NCI-H2107 (cell line): ENCODE measurements at places on chromosomes 13 and 19.

- DNase-seq = no peak
Observed at GRCh38 chr13:30466358-30466714, 600 bp upstream of the HMGB1 start.

- no peak for DNase-seq
Observed at GRCh38 chr19:5452594-5453565, 2.3 kb upstream of the ZNRF4 start.

GRCh38 chr13:23510979-23511735 lies 59.1 kb upstream of the TNFRSF19 start:
- DNase-seq = no peak

DNA sequence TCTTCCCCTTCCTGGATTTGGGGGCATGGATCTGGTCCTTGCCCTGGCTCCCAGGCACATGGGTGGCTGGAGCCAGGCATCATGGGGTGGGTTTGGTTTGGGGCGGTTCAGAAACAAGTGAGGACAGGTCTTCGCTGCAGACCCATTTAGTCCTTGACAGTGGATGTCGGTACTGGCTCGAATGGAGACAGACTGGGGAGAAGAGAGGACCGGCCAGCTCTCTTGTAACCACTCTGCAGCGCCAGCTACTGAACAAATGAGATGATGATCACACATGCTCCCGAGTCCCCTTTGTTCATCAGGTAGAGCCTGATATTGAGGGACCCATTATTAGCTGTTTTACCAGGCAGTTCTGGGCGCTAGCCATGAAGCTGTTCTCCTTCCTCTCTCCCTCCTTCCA lies 64.5 kb downstream of the CHST8 start:
- no peak for DNase-seq

DNA sequence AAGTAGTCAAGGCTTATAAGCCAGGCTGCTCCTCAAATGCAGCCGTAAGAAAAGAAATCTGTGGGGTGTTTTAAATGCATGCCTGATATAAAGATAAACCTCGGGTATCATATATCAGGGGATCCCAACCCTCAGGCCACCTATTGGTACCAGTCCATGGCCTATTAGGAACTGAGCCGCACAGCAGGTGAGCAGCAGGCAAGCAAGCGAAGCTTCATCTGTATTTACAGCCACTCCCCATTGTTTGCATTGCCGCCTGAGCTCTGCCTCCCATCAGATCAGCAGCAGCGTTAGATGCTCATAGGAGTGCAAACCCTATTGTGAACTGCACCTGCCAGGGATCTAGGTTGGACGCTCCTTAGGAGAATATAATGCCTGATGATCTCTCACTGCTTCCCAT lies 233.5 kb upstream of the SERP2 start:
- DNase-seq = peak; percentile 42

- DNase-seq = no peak
Observed at GRCh38 chr19:593505-593904, 3.8 kb downstream of the HCN2 start.

DNA sequence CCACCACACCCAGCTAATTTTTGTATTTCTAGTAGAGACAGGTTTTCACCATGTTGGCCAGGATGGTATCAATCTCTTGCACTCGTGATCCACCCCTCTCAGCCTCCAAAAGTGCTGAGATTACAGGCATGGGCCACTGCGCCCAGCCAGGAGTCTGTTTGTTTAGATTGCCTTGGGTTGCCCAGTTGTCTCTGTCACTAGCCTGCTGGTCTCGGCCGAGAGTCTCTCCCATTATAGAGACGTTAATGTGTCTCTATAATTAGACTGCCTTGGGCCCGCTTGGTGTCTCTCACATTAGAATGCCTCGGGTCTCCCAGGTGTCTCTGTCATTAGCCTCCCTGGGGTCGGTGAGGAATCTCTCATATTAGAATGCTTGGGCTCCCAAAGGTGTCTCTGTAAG lies 1533.6 kb downstream of the UQCRFS1 start:
- DNase-seq = no peak

DNA sequence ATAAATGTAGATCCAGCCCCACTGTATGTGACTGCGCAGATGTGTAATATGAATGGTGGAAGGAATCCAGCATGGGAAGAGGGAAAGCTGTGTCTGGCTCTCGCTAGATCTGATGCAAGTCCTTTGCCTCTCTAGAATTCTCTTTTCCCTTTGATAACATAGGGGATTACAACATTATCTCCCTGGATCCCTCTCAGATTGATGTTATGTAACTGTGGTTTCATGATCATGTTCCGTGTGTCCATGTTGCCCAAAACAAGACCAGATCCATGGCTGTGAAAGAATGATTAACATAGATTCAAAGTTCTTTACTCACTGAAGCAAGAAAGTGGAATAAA lies 184.0 kb upstream of the UBL3 start:
- DNase-seq = no peak

DNA sequence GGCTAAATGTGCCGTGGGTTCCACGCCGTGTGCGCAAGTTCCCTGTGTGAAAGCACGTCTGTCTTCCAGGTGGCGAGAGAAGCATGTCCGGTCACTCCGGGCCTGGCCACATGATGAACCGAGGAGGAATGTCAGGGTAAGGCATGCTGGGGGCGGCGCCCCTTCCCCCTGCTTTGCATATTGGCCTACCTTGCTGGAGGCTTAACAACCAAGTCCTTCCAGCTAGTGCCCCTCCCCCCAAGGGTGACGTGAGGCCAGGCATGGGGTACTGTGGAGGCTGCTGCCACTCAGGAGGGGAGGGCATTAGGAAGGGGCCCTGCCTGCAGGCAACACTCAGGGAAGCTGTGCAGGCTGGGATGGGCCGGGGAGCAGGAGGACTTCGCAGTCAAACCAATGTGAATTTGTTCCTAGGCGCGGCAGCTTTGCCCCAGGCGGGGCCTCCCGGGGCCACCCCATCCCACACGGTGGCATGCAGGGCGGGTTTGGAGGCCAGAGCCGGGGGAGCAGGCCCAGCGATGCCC lies 12.5 kb downstream of the MICOS13 start:
- no peak for DNase-seq

DNA sequence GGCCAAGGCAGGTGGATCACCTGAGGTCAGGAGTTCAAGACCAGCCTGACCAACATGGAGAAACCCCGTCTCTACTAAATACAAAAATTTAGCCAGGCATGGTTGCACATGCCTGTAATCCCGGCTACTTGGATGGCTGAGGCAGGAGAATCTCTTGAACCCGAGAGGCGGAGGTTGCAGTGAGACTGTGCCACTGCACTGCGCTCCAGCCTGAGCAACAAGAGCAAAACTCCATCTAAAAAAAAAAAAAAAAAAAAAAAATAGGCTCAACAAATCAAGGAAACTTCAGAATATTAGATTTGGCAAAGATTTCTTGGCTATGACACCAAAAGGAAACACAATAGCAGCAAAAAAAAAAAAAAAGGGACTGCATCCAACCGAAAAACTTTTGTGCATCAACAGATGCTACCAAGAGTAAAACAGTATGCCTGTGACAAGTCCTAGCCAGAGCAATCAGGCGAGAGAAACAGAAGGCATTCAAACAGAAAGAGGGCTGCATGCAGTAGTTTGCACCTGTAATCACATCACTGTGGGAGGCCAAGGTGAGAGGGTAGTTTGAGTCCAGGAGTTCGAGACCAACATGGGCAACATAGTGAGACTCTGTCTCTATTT lies 23.8 kb downstream of the ZNF160 start:
- DNase-seq = no peak

GRCh38 chr13:99481366-99481765 lies 19.9 kb upstream of the TM9SF2 start:
- no peak for DNase-seq

DNA sequence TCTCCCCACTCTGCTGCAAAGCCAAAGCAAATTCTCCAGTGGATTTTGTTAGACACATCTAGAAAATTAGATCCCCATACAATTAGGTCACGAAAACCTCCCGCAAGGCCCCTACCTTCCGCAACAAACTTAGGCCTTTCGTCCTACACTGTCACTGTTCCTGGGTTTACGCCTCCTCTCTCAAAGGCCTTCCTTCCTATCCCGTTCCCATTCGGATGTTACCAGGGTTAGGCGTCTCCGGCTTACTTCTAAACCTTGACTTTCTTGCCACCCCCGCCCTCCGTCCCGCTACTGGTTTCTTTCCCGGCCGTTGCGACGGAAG lies 754 bp downstream of the RNF6 start:
- DNase-seq = no peak

DNA sequence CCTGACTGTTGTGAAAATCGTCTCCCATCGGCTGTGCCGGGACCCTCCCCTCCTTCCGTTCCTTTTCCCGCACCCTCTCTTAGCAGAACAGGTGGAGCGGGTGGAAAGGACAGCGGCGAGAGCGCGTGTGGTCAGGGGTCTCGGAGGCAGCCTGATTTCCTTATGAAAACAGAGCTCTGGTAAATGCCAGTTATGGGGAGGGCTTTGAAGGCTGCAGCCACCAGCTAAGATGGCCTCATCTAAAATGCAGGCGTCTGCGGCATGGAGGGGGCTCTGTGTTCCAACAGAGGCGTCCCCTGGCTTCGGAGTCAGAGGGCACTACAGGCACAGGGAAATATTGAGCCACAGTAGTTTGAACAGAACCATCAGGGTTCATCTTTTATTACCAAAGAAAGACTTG lies 93.8 kb upstream of the SOX1 start:
- no peak for DNase-seq

DNA sequence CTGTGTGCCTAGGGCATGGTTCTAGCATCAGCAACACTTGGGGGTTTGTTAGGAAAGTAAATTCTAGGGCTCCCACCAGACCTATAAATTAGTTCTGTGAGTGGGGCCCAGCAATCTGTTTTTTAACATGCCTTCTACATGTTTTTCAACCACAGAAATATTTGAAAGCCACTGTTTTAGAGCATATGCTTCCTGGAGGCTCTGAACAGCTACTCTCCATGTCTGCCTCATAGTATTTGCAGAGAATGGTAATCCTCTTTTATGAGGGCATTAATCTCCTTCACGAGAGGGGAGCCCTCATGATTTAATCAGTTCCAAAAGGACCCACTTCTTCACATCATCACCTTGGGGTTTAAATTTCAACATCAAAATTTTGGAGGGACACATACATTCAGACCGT lies 6.0 kb downstream of the SPATA13 start:
- DNase-seq = no peak

DNA sequence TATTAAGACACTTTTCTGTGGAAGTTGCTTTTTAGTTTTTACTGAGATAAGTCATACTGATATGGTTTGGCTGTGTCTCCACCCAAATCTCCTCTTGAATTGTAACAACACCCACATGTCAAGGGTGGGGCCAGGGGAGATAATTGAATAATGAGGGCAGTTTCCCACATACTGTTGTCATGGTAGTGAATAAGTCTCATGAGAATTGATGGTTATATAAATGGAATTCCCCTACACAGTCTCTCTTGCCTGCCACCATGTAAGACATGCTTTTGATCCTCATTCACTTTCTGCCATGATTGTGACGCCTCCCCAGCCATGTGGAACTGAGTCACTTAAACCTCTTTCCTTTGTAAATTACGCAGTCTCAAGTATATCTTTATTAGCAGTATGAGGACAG lies 1340.4 kb downstream of the SLITRK5 start:
- DNase-seq = no peak

- no peak for DNase-seq
Observed at GRCh38 chr19:56740501-56740900, 68.9 kb upstream of the ZNF835 start.

- no peak for DNase-seq
Observed at GRCh38 chr19:51551673-51552432, 19.2 kb upstream of the ZNF175 start.

- no peak for DNase-seq
Observed at GRCh38 chr19:48705431-48705830, 9.7 kb downstream of the FUT2 start.

GRCh38 chr19:47626238-47626637 lies 17.3 kb downstream of the BICRA start:
- no peak for DNase-seq

DNA sequence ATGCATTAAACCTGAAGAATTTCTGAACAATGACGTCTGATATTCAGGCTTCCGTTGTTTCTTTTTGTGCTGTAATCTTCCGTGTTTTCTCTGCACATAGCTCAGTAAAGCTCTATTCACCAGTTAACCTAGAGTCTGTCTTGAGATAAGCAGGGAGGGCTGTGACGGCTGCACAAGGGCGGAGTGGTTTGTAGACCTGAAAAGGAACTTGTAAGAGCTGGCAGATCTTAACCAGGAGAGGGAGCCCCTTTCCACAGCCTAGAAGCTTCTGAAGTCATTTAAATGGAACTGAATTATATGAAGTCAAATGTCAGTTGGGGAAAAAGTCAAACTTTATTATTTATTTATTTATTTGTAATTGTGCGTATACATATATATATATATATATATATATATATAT lies 27.5 kb downstream of the DPRX start:
- no peak for DNase-seq

DNA sequence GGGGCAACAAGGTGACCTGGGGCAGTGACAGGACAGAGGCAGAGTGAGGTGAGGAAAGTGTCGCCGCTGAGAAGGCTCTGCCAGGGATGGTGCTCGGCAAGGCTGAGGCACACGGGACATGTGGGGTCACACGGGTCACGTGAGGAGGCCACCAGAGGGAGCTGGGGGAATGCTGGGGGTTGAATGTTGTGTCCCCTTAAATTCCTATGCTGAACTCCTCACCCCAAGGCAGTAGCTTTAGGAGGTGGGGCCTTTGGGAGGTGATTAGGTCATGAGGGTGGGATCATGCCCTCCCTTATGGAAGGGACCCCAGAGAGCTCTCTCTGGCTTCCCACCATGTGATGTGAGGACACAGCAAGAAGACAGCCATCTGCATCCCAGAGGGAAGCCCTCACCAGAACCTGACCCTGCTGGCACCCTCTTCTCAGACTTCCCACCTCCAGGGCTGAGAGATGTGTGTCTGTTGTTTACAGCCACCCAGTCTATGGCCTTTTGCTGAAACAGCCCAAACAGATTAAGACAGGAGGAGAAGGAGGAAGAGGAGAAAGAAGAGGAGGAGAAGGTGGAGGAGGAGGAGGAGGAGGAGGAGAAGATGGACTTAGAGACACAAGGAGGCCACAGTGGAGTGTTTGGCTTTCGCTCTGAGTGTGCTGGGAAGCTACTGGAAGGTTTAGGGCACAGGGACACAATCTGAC lies 35.4 kb downstream of the RFX2 start:
- no peak for DNase-seq

- DNase-seq = no peak
Observed at GRCh38 chr19:14097532-14098151, 7.1 kb upstream of the SAMD1 start.

- no peak for DNase-seq
Observed at GRCh38 chr13:93231867-93232266, 5.3 kb downstream of the GPC6 start.
